T-helper 17 cell (primary cell): ENCODE measurements at places on chromosomes 11 and 22. TPM values are rescaled to one million over a fixed set of nuclear protein-coding genes. Genes with fewer than 3 reads are reported as not detected.
A peak's percentile ranks its signal among the peaks of the same experiment; 100 is the strongest.

DNA sequence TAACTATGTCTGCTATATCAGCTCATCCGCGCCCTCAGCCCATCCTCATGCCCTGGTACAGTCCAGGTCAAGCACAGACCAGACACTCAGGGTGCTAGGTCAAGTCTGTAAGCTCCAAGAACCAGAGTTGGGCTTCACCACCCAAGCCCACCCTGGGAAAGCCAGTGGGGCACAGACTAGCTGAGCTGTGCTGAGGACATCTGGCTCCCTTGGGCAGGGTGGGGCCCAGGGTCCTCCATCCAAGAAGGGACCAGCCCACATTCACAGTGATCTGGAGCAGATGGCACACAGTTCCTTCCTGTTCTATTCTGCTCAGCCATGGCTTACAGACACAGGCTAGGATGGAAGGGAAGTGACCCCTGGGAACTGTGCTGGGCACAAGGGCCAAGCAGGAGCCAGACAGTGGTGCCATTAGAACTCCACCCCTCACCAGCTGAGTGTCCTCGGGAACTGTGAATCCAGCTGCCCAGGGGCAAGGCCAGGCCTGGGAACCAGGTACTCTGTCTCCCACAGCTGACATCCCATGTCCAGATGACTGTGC lies 9.1 kb downstream of the P2RY6 start:
- no peak for DNase-seq

DNA sequence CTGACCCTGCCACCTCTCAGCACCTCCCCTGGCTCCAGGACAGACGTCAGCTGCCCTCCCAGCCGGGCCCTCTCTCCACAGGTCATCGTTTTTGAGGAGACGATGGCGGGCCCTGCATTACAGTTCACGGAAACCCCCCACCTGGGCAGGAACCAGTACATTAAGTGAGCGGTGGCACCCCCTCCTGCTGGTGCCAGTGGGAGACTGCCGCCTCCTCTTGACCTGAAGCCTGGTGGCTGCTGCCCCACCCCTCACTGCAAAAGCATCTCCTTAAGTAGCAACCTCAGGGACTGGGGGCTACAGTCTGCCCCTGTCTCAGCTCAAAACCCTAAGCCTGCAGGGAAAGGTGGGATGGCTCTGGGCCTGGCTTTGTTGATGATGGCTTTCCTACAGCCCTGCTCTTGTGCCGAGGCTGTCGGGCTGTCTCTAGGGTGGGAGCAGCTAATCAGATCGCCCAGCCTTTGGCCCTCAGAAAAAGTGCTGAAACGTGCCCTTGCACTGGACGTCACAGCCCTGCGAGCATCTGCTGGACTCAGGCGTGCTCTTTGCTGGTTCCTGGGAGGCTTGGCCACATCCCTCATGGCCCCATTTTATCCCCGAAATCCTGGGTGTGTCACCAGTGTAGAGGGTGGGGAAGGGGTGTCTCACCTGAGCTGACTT lies 37.0 kb downstream of the B3GAT1 start:
- no peak for DNase-seq

GRCh38 chr22:25540908-25541660 lies 23.4 kb upstream of the GRK3 start:
- DNase-seq = no peak

The HBG2 gene
- 1.7 TPM for total RNA-seq

DNA sequence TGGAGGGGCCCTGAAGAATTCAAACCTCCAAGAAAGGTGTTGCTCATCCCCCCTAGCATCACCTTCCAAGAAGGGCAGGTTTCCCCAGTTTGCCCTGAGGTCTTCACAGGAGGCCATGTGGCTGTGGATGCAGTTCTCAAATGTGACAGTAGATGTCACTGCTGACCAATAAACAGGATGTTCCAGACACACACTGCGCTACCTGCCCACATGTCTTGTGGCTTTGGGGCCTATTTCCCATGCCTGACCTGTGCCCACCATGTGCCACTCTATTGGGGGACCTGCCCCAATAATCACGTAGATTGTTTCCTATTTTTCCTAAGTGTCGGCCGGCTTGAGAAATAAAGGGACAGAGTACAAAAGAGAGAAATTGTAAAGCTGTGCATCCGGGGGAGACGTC lies 4.5 kb downstream of the GSTT2 start:
- DNase-seq = peak; percentile 35

- DNase-seq = no peak
These were observed 1.7 kb downstream of the ADAMTS15 start for GRCh38 chr11:130449996-130450769.

DNA sequence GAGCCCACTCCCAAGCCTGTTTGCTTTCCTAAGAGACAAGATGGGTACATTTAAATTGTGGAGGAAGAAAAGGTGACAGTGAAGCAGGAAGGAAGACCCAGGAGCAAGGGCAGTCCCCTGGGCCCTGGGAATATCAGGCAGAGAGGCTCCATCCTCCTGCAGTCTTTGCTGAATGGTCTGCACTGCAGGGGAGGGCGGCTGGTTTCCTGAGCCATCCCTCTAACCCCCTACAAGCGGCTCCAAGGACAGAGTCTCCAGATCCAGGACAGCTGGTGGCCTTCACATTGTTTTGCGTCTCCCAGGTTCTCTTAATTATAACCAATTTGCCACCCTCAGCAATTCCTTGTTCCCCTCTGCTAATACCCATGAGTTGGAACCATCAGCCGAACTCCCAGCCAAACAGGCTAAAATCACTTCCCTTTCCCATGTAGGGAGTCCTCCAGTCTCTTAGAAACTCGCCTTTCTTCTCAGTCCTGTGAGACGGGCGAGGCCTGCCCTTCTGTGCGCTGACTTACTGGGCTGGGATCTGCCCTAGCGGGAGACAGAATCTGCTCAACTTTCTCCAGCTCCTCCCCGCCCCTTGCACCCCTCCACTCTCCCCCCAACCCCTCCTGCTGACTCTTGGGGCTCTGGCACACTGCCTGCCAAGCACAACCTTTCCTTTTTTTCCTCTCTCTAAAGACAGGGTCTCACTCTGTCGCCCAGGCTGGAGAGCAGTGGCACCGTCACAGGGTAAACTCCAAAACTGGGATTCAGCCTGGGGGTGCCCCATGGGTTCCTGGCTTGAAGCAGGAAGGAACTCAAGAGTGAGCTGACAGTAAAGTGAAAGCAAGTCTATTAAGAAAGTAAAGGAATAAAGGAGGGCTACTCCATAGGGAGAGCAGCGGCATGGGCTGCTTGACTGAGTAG lies 53.4 kb upstream of the EMID1 start:
- DNase-seq = no peak

The CRYBB3 gene
- total RNA-seq = not detected

GRCh38 chr11:488579-488978 lies 18.5 kb downstream of the RNH1 start:
- DNase-seq = no peak

GRCh38 chr11:130915603-130916237 lies 559 bp downstream of the SNX19 start:
- DNase-seq = peak; percentile 12

The GNAZ gene
- total RNA-seq = 1.4 TPM

The HSPB2 gene
- not detected for total RNA-seq

DNA sequence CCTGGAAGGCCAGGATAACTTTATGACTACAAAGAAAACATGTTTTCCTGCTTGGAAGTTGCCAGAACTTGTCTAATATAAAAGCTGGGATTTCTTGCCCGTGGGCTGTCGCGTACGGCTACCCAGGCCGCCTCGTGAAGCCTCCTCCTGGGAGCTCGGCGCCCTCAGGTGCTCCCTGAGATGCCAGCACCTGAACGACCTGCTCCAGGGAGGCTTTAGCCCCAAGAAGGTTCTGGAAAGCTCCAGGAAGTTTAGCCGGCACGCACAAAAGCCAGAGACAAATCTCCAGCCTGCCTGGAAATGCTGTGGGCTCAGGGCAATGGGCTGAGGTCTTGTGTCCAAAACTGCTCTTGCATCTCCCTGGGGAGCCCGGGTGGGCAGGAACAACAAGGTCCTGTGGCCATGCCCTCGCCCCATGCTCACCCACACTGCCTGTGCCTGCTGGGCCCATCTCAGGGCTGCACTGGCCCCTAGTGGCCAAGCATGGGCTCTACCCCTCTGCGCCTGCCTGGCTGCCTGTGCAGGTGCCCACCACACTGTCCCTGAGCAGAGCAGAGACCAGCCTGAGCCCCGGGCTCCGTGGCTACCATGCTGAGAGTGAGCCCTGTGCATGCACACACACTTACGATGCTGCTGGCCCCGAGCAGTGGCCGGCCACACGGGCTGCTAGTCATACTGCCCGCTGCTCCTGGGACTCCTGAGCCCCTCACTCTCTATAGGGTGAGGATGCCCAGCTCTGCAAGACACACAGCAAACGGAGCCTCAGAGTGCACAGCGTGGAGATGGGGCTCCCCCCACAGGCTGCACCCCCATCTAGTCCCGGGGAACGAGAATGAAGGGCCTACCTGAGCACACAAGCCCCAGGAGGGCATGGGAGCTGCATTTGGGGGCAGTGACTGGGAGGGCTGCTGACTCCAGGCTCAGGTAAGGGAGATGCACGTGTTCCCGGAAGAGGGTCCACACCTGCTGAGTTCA lies 4.9 kb upstream of the CELSR1 start:
- peak; percentile 70 for DNase-seq

The FLRT1 gene
- total RNA-seq = not detected

The GLYATL1 gene
- total RNA-seq = not detected

The KRTAP5-11 gene
- total RNA-seq = not detected
